ENCODE measurements at places on chromosomes 7 and 10. TPM values are rescaled to one million over a fixed set of nuclear protein-coding genes. Genes with fewer than 3 reads are reported as not detected.
A peak's percentile ranks its signal among the peaks of the same experiment; 100 is the strongest.

DNA sequence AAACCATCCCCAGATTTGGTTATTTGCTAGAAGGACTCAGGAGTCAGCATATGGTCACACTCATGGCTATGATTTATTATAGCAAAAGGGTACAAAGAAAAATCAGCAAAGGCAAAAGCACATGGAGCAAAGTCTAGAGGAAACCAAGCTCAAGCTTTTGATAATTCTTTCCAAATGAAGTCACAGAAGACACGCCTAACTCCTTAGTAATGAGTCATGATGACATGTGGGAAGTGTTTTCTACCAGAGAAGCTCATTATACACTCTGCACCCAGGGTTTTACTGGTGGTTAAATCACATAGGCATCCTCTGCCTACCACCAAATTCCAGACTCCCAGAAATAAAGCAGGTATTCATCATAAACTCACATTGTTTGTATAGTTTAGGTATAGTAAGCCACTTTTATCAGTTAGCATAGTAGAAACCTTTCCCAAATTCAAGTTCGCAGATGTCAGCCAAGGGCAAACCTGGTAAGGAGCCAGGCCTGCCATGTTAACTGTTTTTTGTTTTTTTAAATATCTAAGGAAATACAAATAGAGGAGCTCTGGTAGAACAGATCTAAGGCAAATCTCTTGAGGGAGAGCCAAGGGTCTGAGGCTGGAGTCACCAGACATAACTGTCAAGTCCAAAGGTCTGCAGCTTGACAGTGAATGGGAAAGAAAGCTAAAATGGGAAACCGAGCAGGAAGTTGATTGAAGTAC lies 15.4 kb upstream of the HIBADH start:
- peak; percentile 58 for DNase-seq

GRCh38 chr7:108528183-108528712 lies 2.3 kb upstream of the PNPLA8 start:
- DNase-seq = no peak

GRCh38 chr7:99992330-99993038 lies 16.7 kb upstream of the AZGP1 start:
- DNase-seq = no peak

Gene GPR26
- not detected for total RNA-seq

Gene CALHM1
- total RNA-seq = not detected

Measured in SJSA1 (cell line).